Neural crest cell (in vitro differentiated cells): ENCODE measurements at places on chromosomes 7 and 10.
A peak's percentile ranks its signal among the peaks of the same experiment; 100 is the strongest.

DNA sequence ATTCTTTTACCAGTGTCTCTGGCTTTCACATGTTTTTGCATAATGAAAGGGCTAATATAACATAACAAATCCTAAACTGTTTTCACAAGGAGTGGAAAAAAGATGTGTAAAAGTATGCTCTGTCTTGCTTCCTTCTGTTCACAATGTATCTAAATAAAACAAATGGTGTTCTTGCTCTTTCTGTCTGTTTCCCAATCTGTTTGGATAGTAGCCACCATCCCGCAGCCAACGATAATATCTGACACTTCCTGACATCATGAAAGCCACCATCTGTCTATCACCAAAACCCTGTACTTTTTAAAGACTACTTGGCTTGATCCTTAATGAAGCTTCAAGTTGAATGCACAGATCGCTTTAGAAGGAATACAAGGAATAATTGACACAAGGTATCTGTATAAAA lies 246.2 kb downstream of the ETV1 start:
- DNase-seq, result no peak

- DNase-seq, result no peak
Observed at GRCh38 chr7:158811461-158811860, 17.8 kb downstream of the ESYT2 start.

GRCh38 chr10:24209946-24210491 lies 1.1 kb downstream of the KIAA1217 start:
- DNase-seq, result no peak

DNA sequence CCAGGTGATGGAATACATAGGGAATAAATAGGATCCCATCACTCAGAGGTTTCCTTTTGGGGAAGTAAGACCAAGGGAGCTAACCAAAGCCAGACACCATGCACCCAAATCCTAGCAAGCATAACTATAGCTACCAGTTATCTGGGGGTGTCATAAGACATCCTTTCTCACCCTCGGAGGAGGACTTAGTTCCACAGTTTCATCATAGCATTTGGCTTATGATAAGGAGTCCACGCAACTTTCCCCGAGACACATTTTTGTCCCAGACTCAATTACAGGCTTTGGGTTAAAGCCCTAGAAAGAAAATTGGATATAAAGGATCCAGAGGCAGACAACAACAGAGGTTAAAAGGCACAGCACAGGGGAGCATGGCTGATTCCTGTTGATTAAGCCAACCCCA lies 442.9 kb downstream of the HTR7 start:
- no peak for DNase-seq

DNA sequence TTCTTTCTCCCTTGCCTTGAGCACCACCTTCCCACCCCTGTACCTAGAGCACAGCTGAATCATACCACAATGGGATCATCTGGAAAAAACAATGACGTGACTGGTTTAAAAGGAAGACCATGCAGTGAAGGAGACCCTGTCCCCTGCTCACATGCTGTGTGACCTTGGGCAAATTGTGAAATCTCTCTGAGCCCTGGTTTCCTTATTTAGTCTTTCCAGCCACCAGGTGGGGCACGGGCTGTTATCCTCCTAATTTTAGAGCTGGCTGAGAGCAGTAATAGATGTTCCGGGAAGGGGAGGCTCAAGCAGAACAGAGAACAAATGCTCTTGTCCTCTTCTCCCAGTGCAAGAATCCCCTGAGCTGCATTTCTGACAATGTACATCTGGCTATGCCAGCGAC lies 198.3 kb downstream of the RPS24 start:
- no peak for DNase-seq

DNA sequence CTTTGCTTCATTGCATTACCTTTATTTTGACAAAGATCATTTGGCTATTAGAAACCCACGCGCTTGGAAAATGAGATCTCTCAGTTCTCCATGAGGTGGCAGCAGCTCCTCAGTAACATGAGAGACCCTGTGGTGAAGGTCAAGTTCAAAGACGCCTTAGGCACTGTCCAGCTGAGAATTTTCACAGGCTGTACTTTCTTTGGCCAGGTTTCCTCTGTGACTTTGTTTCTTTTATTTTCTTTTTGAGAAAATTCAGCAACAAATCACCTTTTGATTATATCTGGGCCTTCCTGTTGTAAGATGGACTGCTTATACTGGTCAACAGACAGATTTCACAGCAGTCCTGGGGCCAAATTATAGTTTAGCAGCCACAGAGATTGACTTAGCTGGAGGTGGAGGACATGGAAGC lies 54.5 kb downstream of the RAB18 start:
- DNase-seq, result peak; percentile 61

DNA sequence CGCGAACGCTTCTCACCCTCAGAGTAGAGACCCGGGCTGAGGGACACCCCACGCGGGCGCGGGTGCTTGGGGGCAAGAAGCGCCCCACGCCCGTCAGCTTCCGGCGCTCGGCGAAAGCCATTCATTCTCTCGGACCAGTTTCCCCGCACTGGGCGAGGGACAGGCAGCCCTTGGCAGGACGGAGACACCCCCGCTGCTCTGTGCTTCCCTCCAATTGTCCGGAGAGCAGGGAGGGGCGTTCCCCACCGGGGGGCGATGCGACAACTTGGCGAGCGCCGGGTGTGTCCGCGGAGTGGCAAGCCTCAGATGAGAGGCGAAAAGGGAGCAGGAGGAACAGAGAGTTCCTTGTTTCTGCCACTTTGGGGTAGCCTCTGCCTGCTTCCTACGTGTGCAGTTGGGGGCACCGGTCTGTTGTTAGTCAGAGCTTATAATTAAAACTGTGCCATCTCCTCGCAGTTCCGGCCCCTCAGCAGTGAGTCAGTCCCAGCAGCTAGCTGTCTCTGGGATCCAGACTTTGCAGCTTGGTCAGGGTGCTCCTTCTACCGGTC lies 1.7 kb downstream of the GPR158 start:
- peak; percentile 11 for DNase-seq

- no peak for DNase-seq
Observed at GRCh38 chr10:9608602-9609001, 1409.1 kb upstream of the CELF2 start.

GRCh38 chr7:65454469-65454868 lies 80.8 kb downstream of the ZNF92 start:
- no peak for DNase-seq
